CD14-positive monocyte (primary cell): ENCODE measurements at places on chromosomes 3 and 15. TPM values are rescaled to one million over a fixed set of nuclear protein-coding genes. Genes with fewer than 3 reads are reported as not detected.

The GPR171 gene
- polyA plus RNA-seq, result not detected in 2 replicates

The IFT80 gene
- polyA plus RNA-seq, result 1.8 and 7.7 TPM in 2 replicates

The STARD9 gene
- polyA plus RNA-seq, result 0.17 and 0.39 TPM in 2 replicates

- no peak overlapping the region for H3K4me3 ChIP-seq
- H3K27me3 ChIP-seq, result no peaks in the 10 kb centered on the region
- H3K36me3 ChIP-seq, result no peaks in the 10 kb centered on the region
Measured at GRCh38 chr3:171996178-171996817, 43.1 kb upstream of the FNDC3B start.

GRCh38 chr3:47985381-47985780, 30.8 kb downstream of the MAP4 start:
- no peaks in the 10 kb centered on the region for H3K36me3 ChIP-seq
- no peak overlapping the region for H3K4me3 ChIP-seq
- H3K4me1 ChIP-seq, result peaks cover 11% of the 10 kb centered on the region
- DNase-seq, result peak; percentile 44
- no peaks in the 10 kb centered on the region for H3K27me3 ChIP-seq

DNA sequence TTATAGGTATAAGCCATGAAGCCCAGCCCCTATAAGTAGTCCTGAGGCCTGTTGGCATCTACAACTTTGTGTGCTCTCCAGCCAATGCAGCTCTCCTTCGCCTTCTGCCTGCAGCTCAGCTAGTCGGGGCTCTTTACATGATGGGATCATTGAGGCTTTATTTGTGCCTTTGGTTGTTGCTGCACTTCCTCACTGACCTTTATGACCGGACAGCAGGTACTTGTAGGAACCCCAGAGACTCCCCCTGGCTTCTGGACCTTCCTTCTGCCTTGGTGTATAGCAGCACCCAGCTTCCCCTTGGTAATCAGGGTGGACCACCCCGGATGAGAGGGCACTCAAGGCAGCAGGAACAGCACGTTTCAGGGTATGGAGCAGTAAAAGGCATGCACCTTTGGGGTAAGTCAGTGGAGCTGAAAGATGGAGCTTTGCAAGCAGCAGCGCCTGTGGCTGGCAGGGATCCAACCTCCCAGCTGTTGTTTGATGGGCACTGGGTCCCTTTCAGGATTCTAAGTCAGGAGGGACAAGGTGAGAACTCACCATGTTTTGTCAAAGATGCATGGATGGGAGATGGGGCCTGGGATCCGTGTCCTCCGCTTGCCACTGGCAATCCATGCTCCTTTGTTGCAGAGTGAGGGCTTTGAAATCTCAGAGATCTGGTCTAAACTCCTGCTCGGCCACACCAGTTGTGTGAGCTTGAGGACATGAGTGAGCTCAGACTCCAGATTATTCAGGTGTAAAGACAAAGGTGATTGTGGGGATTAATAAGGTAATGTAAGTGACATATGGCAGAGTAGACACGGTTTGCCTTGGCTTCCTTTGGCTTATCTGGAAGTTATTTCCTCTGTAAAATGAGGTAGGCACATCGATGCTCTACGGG, 65.1 kb upstream of the KLF13 start:
- peak overlapping the region; percentile 99 for H3K27ac ChIP-seq
- H3K4me3 ChIP-seq, result no peak overlapping the region
- no peaks in the 10 kb centered on the region for H3K36me3 ChIP-seq
- DNase-seq, result no peak

GRCh38 chr15:68654786-68655560, 76.2 kb downstream of the CORO2B start:
- H3K4me3 ChIP-seq, result no peak overlapping the region
- no peaks in the 10 kb centered on the region for H3K27me3 ChIP-seq
- H3K27ac ChIP-seq, result no peak overlapping the region
- no peaks in the 10 kb centered on the region for H3K4me1 ChIP-seq
- no peak for DNase-seq

The GOLGA8J gene
- polyA plus RNA-seq, result not detected

GRCh38 chr3:134294302-134295280, 43.9 kb upstream of the RYK start:
- no peak overlapping the region for H3K4me3 ChIP-seq
- H3K36me3 ChIP-seq, result no peaks in the 10 kb centered on the region
- peaks cover 9% of the 10 kb centered on the region for H3K27me3 ChIP-seq
- H3K4me1 ChIP-seq, result no peaks in the 10 kb centered on the region
- no peak for DNase-seq

GRCh38 chr3:78838362-78838761, 929.4 kb downstream of the ROBO1 start:
- H3K36me3 ChIP-seq, result no peaks in the 10 kb centered on the region

DNA sequence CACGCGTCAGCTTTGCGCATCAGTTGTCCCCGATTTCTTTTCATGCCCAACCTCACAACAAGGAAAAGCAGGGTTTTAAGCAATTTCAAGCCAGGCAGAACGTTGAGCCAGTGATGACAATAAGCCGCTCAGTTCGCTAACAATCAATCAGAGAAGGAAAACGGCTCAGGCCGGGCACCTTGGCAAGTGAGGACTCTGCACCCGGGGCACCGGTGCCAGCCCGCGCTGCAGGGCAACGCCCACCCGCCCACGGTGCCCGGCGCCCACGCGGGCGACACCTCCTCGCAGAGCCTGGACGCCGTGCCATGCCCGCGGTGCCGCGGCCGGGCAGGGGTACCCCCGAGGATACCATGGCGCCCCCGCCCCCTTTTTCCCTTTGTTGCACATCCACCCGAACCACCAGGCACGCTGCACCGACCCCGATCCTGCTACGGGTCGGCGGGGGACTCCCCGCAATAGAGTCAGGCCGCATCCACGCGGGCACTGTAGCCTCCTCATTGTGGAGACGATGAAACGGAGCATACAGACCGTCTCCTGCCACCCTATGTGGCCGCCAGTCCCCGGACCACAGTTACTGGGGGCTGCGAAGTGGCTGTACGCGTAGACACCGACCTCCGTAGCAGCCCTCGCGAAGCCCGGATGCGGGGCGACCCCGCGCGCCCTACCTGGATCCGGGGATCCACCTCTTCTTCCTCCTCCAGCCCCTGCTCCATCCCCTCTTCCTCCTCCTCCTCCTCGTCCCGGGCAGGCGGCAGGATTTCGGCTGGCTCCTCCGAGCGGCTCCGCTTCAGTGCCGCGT, 581 bp downstream of the SH3BP5 start:
- H3K27me3 ChIP-seq, result peaks cover 2% of the 10 kb centered on the region
- peaks cover 31% of the 10 kb centered on the region for H3K36me3 ChIP-seq
- H3K27ac ChIP-seq, result peak overlapping the region; percentile 86
- DNase-seq, result no peak
- H3K4me1 ChIP-seq, result peaks cover 18% of the 10 kb centered on the region
- H3K4me3 ChIP-seq, result peak overlapping the region; percentile 78

DNA sequence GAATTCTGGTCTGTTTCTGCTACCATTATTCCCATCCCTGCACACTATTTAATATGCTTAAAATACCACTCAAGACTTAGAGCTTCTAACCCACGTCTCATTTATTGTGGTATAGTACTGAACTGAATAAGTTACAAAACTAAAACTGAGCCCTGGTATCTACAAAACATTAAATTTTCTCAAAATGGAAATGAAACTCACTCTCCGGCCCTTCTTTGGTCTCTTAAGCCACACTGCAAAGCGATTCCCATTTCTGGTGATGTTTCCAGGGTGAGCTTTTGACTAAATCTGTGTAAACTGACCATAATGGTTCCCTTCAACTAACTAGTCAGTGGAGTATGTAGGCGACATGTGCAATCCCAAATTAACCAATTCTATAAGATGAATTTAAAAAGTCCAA, 18.6 kb downstream of the KPNA4 start:
- H3K4me3 ChIP-seq, result no peak overlapping the region
- DNase-seq, result no peak
- no peak overlapping the region for H3K27ac ChIP-seq
- H3K36me3 ChIP-seq, result no peaks in the 10 kb centered on the region

DNA sequence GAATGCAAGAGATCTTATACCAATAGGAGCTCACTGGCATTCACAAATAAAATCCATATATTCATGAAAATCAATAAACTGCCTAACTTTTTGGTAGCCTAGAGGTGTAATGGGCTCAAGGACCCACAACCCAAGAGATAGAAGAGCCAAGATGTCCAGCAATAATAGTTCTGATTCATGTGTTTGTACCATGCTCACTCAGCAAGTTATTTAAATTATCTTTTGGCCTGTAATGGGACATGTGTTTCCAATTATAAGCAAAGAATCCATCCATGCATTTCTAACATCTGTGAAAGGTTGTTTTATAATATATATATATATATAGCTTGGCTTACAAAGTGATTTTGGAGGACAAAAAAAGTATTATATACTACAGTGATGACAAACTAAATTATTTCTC, 29.7 kb upstream of the SHC4 start:
- H3K27me3 ChIP-seq, result no peaks in the 10 kb centered on the region
- H3K4me1 ChIP-seq, result no peaks in the 10 kb centered on the region
- H3K4me3 ChIP-seq, result no peak overlapping the region
- H3K36me3 ChIP-seq, result peaks cover 86% of the 10 kb centered on the region
- no peak for DNase-seq
- H3K27ac ChIP-seq, result no peak overlapping the region

DNA sequence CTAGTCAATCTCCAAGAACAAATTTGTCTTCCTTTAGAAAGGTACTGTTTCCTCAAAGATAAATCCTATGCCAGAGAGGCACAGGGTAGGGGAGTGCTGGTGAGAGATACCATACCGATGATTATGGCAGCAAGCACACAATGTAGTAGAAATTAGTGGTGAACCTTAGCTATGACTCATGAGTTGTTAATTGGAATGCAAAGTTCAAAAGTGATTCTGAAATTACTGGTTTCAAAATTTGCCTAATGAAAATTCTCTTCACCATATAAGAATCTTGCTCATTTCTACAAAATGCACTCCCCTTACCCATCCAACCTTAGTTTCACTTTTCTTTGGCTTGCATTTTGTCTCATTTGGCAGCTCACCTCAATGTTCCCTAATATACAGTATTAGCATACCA, 139.5 kb upstream of the SLC2A2 start:
- no peak for DNase-seq
- no peaks in the 10 kb centered on the region for H3K4me1 ChIP-seq
- H3K4me3 ChIP-seq, result no peak overlapping the region
- H3K27ac ChIP-seq, result no peak overlapping the region
- no peaks in the 10 kb centered on the region for H3K27me3 ChIP-seq

- H3K27me3 ChIP-seq, result peaks cover 2% of the 10 kb centered on the region
- H3K4me3 ChIP-seq, result no peak overlapping the region
- no peaks in the 10 kb centered on the region for H3K4me1 ChIP-seq
- DNase-seq, result no peak
Measured at GRCh38 chr15:39896846-39897245, 23.2 kb downstream of the GPR176 start.

The ASB14 gene
- not detected for polyA plus RNA-seq

GRCh38 chr3:179156775-179157174, 8.6 kb downstream of the PIK3CA start:
- no peak for DNase-seq
- no peaks in the 10 kb centered on the region for H3K36me3 ChIP-seq
- no peaks in the 10 kb centered on the region for H3K4me1 ChIP-seq
- no peak overlapping the region for H3K27ac ChIP-seq

DNA sequence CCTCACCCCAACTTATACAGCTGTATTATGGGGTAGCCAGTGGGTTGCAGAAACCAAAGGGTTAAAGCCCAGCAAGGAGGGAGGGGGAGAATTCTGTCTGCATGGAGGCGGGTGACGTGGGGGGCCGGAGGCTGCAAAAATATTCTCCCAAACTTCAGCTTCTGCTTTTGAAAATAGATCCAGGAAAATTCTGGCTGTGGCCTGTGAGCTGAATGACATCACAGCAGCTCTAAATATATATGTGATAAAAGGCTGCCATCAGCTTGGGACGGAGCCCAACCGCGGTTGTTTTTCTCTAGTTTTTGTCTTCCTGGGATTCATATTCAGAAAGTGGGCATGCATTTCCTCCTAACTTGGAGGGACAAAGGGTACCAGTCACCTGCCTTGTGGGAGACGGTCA, 27.6 kb downstream of the MAPKAPK3 start:
- H3K4me1 ChIP-seq, result no peaks in the 10 kb centered on the region
- no peak for DNase-seq
- peaks cover 100% of the 10 kb centered on the region for H3K36me3 ChIP-seq
- no peak overlapping the region for H3K4me3 ChIP-seq
- H3K27me3 ChIP-seq, result no peaks in the 10 kb centered on the region
- H3K27ac ChIP-seq, result no peak overlapping the region

- no peak overlapping the region for H3K4me3 ChIP-seq
- no peaks in the 10 kb centered on the region for H3K36me3 ChIP-seq
- no peaks in the 10 kb centered on the region for H3K27me3 ChIP-seq
- no peak overlapping the region for H3K27ac ChIP-seq
- no peak for DNase-seq
- no peaks in the 10 kb centered on the region for H3K4me1 ChIP-seq
Measured at GRCh38 chr3:123834631-123835030, 49.5 kb downstream of the MYLK start.

DNA sequence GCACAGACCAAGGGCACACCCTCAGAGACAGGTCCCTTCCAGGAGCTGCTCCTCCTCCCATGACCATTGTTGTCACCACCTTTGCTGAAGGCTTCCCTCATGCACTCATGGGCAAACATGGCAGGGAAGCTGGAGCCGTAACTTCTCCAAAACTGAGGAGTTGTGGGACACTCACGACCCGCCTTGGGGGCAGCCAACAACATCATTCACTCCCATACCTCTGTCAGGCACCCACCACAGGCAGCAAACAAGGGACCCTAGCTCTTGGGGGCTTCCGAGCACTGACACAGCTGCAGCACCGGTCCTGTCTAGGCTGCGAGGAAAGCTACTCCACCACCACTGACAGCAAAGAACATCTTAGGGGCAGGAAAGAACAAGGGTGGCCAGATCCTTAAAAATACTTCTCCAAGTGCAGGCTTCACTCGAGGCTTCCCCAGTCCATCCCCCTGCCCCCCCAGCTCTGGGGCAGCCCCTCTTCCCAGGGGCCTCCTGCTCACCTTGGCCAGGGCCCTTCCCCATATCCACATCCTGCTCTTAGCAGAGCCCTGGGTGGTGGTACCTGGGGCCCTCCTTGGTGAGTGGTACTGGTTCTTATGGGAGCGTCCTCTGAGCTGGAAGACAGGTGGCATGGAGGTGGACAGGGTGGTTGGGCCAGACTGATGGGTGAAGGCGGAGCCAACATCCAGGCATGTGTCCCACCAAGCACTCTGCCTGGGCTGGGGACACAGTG, 28.0 kb upstream of the DUSP7 start:
- H3K4me3 ChIP-seq, result no peak overlapping the region
- H3K27me3 ChIP-seq, result no peaks in the 10 kb centered on the region
- H3K4me1 ChIP-seq, result peaks cover 31% of the 10 kb centered on the region
- peak overlapping the region; percentile 35 for H3K27ac ChIP-seq
- no peak for DNase-seq

The KCNMB3 gene
- 0.14 TPM for polyA plus RNA-seq

GRCh38 chr3:47243419-47244147, 39.0 kb downstream of the KIF9 start:
- no peak overlapping the region for H3K27ac ChIP-seq
- no peak for DNase-seq
- no peaks in the 10 kb centered on the region for H3K36me3 ChIP-seq
- H3K27me3 ChIP-seq, result no peaks in the 10 kb centered on the region
- no peak overlapping the region for H3K4me3 ChIP-seq

DNA sequence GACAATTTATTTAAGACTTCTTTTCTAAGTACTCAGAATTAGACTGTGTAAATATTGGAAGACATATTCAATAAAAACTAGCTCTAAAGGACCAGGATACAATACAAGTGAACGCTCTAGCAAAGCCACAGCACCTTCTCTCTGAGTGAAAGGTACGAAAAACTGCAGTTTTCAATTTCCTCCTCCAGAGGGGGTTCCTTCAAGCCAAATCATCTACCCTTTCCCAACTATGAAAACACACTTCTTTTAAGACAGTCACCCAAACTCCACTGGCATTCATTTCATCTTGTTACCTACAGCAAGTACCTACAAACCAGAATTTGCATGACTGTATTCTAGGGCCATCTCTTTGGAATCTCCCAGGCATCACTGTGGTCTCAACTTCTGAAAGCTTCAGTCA, 165.8 kb downstream of the ERC2 start:
- no peaks in the 10 kb centered on the region for H3K4me1 ChIP-seq
- DNase-seq, result no peak
- no peaks in the 10 kb centered on the region for H3K36me3 ChIP-seq
- no peak overlapping the region for H3K27ac ChIP-seq
